ENCODE measurements at places on chromosomes 2 and 18. TPM values are rescaled to one million over a fixed set of nuclear protein-coding genes. Genes with fewer than 3 reads are reported as not detected.

GRCh38 chr2:53708988-53709387, 58.6 kb upstream of the CHAC2 start:
- DNase-seq = no peak

- DNase-seq = no peak
Measured at GRCh38 chr2:66572391-66572790, 137.5 kb downstream of the MEIS1 start.

DNA sequence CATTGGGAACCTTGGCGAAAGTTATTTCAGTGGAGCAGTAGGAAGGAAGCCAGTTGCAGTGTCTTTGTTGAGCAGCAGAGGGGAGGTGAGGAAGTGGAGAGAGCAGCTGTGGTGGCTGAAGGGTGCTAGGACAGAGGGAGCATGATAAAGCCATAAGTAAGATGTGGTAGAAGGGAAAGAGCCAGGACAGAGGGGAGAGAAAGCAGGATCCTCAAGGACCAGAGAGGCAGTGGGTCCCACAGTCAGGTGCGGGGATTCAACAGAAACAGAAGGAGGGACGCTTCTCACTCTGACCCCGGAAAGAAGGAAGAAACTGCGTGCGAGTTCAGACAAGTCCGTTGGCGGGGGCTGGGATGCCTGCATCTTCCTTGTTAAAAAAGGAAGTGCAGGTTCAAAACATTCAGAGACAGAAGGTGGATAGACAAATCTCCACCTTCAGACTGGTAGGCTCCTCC, at the start of gene CXCR2:
TSS of gene CXCR2 (plus strand) at position 403 of the 455 bp plus-strand sequence. CDS start 8,774 bp downstream, outside the sequence.
- DNase-seq = peak; percentile 63

DNA sequence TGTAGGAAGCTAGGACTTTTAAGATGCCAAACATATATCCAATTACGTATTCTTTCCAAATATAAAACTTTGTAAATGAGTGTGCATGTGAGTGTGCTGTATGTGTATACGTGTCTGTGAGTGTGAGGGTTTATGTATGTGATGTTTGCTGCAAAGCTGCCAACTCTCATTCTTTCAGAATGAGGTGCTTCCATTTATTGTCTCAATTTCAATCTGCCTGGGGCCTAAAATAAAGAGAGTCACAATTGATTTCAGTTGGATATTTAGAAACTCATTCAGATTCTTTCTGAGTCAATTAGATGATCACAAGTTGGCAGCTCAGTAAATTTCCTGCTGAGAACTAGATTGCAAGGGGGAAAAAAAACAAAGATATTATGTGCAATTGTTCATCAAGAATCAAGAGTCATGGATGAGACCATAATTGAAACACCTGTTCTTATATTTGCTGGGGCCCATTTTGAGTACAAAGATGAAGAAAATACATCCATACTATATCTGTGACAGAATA, 621.2 kb upstream of the ACVR2A start:
- no peak for DNase-seq

GRCh38 chr18:70469916-70470315, 181.1 kb downstream of the SOCS6 start:
- no peak for DNase-seq

DNA sequence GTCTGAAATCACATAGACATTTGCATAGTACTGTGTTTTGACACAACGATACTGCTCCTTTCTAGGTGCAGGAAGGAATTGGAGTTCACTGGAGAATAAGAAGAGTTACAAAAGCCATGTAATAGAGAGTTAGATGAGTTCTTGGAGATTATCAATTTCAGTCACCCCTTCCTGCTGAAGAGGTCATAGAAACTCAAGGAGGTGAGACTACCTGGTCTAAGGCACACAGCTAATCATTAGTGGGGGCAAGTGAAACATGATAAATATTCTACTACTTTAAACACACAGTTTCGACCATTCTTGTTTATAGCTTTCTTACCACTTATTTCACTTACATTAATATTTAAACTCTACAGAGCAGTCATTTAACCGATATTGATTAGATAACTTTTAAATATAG, 286.9 kb upstream of the NXPH2 start:
- no peak for DNase-seq

GRCh38 chr2:30865243-30865642, 58.0 kb upstream of the CAPN13 start:
- no peak for DNase-seq

DNA sequence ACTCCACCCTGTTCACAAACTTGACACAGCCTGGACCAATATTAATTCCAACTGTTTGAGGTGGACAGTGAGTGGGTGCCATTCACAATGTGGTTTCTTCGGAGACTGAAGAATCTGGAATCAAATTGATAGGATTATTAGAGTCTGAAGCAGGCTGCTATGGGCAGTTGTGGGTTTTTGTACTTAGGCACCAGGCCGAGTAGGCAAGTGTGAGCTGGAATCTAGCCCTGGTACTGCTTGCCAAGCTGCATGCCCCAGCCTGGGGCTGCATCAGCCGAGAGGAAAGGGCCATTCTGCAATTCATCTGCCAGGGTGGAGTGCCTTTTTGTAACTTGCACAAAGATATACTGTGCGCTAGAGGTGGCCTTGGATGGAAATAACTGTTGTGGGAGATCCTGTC, 654.7 kb upstream of the FANCL start:
- DNase-seq = no peak

GRCh38 chr2:189298481-189298880, 118.9 kb upstream of the COL5A2 start:
- DNase-seq = no peak

GRCh38 chr2:241724259-241724974, 10.0 kb upstream of the D2HGDH start:
- DNase-seq = no peak

DNA sequence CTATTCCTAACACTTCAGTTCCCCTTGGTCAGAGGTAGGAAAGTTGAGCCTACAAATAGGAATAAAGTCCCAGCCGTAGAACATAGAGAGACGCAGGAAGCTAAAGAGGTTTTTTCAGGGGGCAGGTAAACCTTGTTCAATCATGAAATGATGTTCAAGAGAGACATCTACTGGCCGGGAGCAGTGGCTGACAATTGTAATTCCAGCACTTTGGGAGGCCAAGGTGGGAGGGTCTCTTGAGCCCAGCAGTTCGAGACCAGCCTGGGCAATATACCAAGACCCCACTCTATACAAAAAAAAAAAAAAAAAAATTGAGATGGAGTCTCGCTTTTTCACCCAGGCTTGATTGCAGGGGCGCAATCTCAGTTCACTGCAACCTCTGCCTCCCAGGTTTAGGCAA, 66.7 kb upstream of the DNAJC10 start:
- DNase-seq = no peak

DNA sequence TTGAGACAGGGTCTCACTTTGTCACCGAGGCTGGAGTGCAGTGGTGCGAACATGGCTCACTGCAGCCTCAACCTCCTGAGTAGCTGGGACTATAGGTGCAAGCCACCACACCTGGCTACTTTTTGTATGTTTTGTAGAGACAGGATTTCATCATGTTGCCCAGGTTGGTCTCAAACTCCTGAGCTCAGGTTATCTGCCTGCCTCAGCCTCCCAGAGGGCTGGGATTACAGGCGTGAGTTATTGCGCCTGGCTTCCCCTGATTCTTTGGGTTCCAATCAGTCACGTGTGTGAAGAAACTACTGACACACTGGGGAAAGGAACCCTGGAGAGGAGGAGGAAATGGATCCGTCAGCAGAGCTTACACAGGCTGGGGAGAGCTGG, 22.3 kb upstream of the RAB10 start:
- DNase-seq = no peak

DNA sequence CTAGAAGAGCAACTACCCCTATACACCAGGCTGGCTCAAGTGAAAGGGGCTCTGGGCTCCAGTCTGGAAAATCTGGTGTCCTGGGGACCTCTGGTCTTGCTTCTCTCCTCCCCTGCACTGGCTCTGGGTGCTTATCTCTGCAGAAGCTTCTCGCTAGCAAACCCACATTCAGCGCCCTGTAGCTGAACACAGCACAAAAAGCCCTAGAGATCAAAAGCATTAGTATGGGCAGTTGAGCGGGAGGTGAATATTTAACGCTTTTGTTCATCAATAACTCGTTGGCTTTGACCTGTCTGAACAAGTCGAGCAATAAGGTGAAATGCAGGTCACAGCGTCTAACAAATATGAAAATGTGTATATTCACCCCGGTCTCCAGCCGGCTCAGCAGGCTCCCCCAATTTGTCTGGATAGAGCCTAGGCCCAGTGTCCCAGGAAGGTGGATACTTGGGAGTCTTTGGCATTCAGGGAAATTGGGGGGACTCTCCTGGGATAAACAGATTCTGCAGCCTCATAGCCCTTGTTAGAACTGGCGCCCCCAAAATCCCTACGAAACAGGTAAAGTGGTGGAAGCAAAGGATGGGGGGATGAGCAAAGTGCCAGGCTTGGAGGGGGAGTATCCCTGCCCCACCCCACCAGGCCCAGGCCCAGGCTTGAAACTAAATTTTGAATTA, 2.5 kb upstream of the HOXD4 start:
- no peak for DNase-seq

DNA sequence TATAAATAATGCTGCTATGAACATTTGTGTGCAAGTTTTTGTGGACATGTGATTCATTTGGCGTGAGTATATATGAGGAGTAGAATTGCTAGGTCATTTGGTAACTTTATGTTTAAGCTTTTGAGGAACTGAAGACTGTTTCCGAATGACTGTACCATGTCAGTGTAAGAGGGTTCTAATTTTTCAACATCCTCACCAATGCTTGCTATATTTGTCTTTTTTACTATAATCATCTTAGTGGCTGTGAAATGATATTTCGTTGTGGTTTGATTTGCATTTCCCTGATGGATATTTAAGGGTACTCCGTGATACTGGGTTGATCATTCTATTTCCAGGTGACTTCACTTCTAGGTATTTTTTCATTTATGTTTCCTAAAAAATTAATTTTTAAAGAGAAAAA, 241.1 kb downstream of the BCL2 start:
- DNase-seq = no peak

DNA sequence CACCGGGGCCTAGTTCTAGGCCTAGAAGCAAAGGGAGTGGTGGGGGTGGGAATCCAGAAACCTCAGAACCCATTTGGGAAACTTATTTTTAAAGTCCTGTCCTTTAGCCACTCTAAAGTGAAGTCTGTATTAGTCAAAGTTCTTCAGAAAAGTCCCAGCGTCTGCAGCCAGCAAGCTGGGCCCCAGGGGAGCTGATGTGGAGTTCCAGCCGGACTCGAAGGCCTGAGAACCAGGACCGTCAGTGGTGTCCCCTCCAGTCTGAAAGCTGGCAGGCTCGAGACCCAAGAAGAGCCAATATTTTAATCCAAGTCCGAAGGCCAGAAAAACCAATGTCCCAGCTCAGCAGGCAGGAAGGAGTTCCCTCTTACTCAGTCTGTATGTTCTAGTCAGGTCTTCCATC, 32.4 kb downstream of the ID2 start:
- no peak for DNase-seq

The GAL3ST2 gene
- not detected for total RNA-seq

The CFAP65 gene
- not detected for total RNA-seq

The SCYGR8 gene
- total RNA-seq = not detected

The RAB11FIP5 gene
- total RNA-seq = 95.3 TPM

The CIDEA gene
- not detected for total RNA-seq
